ENCODE measurements at places on chromosomes 16 and 17.
A peak's percentile ranks its signal among the peaks of the same experiment; 100 is the strongest.

GRCh38 chr17:6413065-6413464 lies 21.9 kb downstream of the AIPL1 start:
- no peaks in the 10 kb centered on the region for H3K27me3 ChIP-seq
- no peaks in the 10 kb centered on the region for H3K36me3 ChIP-seq
- H3K4me3 ChIP-seq, result no peak overlapping the region
- peak; percentile 42 for DNase-seq
- H3K27ac ChIP-seq, result no peak overlapping the region

DNA sequence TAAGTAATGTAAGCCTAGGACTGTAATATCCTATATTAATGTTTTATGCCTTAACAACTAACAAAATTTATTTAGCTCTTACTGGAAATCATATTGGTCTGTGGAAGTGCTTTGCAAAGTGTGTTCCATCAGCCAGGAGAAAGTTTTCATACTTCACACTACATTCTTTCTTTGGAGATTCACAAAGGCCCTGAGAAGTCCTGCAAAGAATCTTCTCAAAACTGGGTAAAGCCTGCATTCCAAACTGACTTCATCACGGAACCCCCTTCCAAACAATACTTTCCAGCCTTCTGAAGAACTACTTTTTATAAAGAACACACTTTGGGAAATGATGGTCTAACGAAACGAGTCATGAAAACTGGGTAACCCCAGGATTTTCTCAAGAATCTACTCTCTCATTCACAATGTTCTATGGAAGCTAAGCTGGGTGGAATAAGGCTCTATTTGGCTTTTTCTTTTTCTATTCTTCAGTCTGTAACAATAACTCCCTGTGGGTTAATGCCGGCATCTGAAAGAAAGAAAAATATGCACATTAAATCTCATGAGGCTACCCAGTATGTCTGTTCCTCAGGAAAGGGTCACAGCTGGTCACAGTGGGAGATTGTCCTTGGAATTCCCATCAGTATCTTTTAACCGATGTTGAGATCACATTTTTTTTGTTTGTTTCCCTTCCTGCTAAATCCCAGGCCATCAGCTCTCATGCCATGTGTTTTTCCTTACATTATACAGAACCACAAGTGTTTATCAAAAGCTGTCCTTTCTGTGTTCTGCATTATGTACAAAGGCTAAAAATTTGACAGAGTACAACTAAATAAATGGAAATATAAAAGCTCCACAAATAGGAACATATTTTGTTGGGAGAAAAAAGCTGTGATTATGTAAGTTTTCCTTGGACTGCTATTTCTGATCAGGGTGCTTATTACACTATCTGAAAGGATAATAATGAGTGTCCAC lies 12.8 kb upstream of the AKAP1 start:
- H3K4me1 ChIP-seq, result no peaks in the 10 kb centered on the region
- H3K36me3 ChIP-seq, result no peaks in the 10 kb centered on the region
- DNase-seq, result no peak
- H3K4me3 ChIP-seq, result no peak overlapping the region
- no peaks in the 10 kb centered on the region for H3K27me3 ChIP-seq
- no peak overlapping the region for H3K27ac ChIP-seq

DNA sequence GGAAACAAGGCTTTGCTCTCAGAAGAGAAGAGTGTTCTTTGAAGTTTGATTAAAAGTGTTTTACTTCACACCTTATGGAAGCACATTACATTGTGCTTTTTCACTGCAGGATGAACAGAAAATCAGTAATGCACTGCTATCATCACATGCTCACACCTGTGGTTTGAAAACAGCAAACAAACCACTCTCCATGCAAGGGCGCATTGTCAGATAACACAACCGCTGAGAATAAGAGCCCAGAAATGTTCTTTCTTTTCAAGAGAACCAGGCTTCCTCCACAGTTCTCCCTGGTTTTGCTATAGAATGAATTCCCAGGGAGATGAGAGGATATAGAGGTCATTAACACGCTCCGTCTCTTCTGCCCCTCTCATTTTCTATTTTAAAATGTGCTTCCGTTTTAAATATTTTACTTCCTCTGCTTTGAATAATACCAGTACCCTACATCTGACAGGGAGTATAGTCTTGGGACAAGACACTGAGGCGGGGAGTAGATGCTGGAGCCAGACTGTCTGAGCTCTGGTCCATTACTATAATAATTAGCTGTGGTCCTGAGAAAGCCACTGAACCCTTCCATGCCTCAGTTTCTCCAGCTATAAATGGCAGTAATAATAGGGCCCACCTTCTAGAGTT lies 71.6 kb downstream of the CDK5R1 start:
- no peaks in the 10 kb centered on the region for H3K36me3 ChIP-seq
- no peak overlapping the region for H3K27ac ChIP-seq
- DNase-seq, result no peak
- no peaks in the 10 kb centered on the region for H3K4me1 ChIP-seq

- peaks cover 6% of the 10 kb centered on the region for H3K4me1 ChIP-seq
- H3K27ac ChIP-seq, result peak overlapping the region; percentile 98
- peaks cover 2% of the 10 kb centered on the region for H3K36me3 ChIP-seq
- H3K27me3 ChIP-seq, result no peaks in the 10 kb centered on the region
Measured at GRCh38 chr17:82647593-82648164, 565 bp downstream of the WDR45B start.

DNA sequence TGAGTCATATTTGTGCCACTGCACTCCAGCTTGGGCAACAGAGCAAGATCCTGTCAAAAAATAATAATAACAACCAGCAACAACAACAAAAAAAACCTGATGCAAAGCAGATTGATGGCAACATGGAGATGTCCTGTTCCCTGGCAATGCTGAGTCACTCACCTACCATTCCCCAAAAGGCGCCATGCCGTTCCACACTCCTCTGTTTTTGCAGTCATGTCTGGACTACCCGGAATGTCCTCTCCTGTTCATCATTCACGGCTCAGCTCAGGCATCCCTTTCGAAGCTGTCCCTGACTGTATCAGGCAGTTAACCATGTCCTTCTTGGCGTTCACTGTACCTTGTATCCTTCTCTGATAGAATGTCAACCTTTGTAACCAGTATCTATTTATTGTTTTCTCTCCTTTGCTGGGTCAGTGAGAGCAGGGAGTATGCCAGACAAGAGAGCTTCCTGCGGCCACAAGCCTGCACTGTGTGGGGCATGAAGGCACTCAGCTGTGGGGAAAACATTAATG lies 147.7 kb downstream of the ABCC12 start:
- no peak overlapping the region for H3K4me3 ChIP-seq
- H3K36me3 ChIP-seq, result no peaks in the 10 kb centered on the region
- no peaks in the 10 kb centered on the region for H3K4me1 ChIP-seq

DNA sequence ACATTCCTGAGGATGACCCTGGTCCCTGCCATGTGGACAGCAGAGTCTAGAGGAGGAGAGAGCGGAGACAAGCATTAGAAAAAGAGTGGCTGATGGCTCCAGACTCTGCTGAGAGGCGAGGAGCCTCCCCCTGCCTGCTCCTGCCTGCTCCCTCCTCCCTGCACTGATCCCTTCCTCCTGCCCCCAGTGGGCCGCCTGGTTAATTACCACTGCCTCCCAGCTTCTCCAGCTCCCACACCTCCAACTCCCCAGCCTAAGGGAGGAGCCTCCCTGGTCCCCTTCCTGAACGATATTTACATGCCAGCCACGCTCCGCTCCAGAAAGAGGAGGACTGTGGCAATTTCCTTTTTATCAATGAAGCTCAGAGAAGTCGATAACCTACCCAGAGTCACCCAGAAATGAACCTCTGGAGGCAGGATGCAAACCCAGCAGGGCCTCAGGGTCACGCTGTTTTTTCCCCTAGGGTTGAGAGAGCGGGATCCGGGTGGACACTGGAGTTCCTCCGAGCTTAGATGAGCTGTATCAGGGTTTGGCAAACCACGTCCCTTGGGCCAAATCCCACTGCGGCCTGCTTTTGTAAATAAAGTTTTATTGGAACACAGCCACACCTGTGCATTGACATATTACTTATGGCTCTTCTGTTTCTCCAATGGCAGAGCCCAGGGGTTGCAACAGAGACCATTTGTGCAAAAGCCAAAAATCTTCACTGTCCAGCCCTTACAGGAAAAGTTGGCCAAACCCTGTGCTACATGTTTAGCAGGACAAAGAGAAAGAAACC lies 27.1 kb upstream of the JPH3 start:
- H3K36me3 ChIP-seq, result no peaks in the 10 kb centered on the region
- peak; percentile 14 for DNase-seq
- H3K27me3 ChIP-seq, result peaks cover 2% of the 10 kb centered on the region
- no peak overlapping the region for H3K4me3 ChIP-seq
- H3K27ac ChIP-seq, result no peak overlapping the region
- peaks cover 8% of the 10 kb centered on the region for H3K4me1 ChIP-seq

- no peak overlapping the region for H3K4me3 ChIP-seq
- no peak overlapping the region for H3K27ac ChIP-seq
- H3K27me3 ChIP-seq, result no peaks in the 10 kb centered on the region
- no peak for DNase-seq
- H3K36me3 ChIP-seq, result no peaks in the 10 kb centered on the region
Measured at GRCh38 chr16:68722119-68723024, 14.7 kb upstream of the CDH1 start.

DNA sequence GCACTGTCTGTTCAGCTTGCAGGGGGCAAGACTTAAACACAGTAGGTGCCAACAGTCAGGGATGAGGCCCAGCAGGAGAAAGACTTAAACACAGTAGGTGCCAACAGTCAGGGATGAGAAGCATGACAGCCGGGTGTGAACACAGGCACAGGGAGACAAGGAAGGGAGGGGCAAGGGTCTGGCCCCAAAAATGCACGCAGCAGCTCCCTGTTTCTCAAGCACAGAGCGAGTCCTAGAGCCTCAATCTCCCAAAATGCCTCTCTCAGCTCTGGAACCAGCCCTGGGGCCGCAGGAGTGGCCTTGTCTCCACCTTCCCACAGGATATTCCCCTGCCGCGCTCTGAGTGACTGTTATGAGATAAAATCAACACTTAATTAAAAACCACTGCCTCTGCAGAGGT lies 66.4 kb downstream of the DYNLRB2 start:
- DNase-seq, result no peak
- H3K36me3 ChIP-seq, result no peaks in the 10 kb centered on the region
- no peaks in the 10 kb centered on the region for H3K4me1 ChIP-seq
- H3K27ac ChIP-seq, result no peak overlapping the region
- no peak overlapping the region for H3K4me3 ChIP-seq

DNA sequence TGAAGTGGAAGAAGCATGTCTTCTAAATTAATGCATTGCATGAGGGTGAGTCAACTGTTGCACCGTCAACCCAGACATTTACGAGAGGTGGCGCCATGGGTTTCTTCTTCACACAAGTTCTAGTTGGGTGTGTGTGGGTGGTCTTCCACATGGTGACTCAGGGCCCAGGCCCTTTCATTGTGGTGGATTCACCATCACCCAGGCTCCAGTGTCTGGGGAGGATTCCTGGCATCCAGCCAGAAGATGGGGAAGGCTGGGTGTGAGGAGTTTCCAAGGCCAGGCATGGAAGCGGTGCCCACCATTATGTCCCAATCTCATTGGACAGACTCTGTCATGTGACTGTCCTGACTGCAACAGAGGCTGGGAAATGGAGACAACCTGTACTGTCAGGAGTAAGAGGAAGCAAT lies 21.4 kb upstream of the JPH3 start:
- no peak overlapping the region for H3K27ac ChIP-seq
- H3K36me3 ChIP-seq, result no peaks in the 10 kb centered on the region
- peak; percentile 39 for DNase-seq
- no peak overlapping the region for H3K4me3 ChIP-seq
- H3K27me3 ChIP-seq, result no peaks in the 10 kb centered on the region

DNA sequence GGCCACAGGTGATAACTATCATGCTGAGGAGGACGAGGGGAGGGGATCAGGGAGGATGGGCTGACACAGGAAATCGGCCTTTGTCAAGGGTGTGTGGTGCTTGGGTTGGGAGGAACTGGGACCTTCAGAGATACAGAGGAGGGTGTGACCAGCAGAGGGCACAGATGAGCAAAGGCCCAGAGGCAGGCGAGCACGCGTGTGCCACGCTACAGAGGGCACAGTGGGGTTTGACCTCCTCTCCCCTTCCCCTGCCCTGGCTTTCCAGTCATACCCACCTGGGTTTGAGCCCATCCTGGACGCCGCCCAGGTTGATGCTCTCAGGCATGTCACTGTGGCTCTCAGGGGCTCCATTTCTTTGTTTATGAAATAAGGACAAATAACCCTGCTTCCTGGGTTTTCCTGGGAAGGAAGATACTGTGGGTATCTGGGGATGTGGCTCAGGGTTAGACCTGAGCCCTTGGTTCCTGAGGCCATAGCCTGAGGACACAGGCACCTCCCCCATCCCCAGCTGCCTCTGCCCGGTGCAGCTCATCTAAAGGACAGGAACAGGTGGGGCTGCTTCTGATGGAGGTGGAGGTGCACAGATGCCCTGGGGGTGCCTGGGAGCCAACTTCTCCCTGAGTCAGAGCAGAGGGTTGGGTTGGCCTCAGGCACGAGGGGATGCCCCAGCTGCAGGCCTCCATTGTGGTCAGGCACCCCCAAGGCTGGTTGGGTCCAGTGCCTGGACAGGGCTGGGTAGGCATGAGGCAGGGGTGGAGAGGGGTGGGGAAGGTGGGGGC lies 51.8 kb downstream of the BEAN1 start:
- no peaks in the 10 kb centered on the region for H3K4me1 ChIP-seq
- peaks cover 6% of the 10 kb centered on the region for H3K27me3 ChIP-seq
- H3K36me3 ChIP-seq, result no peaks in the 10 kb centered on the region
- H3K4me3 ChIP-seq, result no peak overlapping the region

DNA sequence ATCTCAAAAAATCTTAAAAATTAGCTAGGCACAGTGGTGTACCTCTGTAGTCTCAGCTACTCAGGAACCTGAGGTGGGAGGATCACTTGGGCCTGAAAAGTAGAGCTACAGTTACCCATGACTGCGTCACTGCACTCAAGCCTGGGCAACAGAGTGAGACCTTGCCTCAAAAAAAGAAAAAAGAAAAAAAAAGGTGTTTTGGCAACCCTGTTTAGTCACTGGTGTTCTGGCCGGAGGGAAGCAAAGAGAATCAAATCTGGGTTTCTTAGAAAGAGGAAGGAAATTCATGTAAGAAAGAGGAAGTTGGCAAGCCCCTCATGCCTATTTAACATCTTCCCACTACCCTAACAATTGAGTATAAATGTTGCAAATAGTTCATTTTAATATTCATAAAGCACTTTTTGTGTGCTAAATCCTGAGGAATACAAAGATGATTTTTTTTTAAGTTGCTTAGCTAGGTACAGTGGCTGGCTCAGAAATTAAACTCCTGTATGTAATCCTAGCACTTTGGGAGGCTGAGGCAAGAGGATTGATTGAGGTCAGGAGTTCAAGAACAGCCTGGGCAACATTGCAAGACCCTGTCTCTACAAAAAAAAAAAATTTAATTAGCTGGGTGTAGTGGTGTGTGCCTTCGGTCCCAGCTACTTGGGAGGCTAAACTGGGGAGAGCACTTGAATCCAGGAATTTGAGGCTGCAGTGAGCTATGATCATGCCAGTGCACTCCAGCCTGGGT lies 6.5 kb upstream of the USP32 start:
- H3K4me1 ChIP-seq, result no peaks in the 10 kb centered on the region
- DNase-seq, result no peak
- no peak overlapping the region for H3K27ac ChIP-seq

- no peaks in the 10 kb centered on the region for H3K27me3 ChIP-seq
- DNase-seq, result no peak
- H3K4me1 ChIP-seq, result no peaks in the 10 kb centered on the region
- H3K27ac ChIP-seq, result no peak overlapping the region
Measured at GRCh38 chr17:43881758-43882505, 25.4 kb downstream of the MPP2 start.
